ENCODE measurements at places on chromosomes 3 and 15.
A peak's percentile ranks its signal among the peaks of the same experiment; 100 is the strongest.

DNA sequence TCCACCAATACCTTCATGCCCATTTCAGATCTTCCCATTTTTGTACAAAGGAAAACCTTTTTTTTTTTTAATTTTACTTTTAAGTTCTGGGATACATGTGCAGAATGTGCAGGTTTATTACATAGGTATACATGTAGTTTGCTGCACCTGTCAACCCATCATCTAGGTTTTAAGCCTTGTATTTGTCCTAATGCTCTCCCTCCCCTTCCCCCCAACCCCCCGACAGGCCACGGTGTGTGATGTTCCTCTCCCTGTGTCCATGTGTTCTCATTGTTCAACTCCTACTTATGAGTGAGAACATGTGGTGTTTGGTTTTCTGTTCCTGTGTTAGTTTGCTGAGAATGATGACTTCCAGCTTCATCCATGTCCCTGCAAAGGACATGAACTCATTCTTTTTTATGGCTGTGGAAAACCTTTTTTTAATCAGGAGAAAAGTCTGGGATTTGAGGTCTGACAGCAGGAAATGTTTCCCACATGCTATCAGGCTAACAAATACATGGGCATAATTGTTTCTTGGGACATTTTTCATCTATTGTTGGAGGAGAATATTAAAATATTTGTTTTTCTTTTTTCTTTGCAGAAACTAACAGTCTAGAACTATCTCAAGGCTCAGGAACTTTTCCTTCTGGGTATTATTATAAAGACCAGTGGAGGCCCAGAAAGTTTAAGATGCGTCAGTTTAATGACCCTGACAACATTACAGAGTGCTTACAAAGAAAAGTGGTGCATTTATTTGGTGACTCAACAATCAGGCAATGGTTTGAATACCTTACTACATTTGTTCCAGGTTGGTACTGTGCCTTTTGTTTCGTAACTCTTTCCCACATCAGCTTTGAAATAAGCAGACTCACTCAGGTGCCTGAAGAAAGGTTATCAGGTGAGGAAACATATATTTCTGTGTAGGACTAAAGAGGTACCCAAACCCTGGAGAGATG, 32.8 kb upstream of the NFKBIZ start:
- no peak for DNase-seq

DNA sequence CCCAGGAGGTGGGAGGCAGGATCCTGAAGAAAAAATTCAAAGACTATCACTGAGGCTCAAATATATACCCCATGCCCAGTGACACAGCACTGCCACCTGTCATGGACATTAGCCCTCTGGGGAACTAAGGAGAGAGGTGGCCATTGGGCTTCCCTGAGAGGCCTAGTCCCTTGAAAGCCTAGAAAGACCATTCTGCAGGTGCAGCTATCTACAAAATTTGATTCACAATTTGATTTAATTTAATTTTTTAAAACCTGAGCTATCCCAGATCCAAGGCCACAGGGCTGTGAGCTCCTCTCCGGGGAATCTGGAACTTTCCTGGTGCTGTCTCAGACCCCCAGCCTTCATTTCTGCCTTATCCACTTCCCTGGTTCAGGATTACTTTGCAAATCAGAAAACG, 16.9 kb upstream of the KLHL24 start:
- DNase-seq = no peak

DNA sequence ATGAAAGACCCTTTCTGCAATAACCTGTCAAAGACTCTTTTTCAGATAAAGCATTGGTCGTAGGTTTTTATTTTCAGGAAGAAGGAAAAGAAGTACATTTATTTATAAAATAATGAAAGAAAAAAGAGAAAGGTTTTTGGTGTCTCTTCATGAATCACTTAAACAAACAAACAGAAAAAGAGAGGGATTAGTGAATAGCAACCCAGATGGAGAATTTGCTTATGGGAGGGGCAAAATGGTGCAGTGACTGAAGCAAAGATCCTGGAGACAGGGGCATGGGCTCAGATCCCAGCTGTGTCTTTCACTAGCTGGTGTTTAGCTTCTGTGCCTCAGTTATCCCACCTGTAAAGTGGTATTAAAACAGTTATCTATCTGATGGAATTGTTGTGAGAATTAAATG, 78.6 kb upstream of the PFN2 start:
- DNase-seq = no peak

DNA sequence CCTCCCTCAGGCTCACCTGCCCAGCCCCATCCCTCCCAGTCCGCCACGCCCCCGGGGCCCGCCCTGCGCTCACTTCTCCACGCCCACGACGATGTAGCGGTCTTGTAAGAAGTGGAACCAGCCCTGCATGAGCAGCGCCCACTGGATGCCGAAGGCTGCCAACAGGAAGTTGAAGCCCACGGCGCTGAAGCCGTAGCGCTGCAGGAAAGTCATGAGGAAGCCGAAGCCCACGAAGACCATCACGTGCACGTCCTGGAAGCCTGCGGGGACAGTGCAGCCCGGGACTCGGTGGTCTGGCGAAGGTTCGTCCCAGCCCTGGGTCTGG, 9.7 kb downstream of the RHCG start:
- peak; percentile 23 for DNase-seq

DNA sequence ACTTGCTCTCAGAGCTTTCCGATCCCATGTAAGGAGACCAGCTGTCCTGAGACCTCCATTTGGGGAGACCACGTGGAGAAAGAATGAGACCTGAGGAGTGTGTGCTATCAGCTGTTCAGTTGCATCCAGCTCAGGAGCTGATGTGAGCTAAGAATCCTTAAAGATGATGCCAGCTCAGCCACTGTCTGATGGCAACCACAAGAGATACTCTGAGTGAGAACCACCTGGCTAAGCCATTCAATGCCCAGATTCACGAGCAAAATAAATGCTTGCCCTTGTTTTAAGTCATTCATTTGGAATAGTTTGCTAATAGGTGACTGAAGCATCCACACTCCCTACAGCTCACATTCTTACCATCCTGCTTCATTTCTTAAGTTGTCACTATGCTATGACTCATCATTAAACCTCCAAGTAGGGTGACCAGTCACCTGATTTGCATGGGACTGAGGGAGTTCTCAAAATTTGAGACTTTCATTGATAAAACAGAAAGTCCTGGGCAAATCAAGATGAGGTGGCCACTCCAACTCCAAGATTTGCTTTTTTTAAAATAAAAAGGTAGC, 56.4 kb downstream of the SPTSSB start:
- DNase-seq = no peak

DNA sequence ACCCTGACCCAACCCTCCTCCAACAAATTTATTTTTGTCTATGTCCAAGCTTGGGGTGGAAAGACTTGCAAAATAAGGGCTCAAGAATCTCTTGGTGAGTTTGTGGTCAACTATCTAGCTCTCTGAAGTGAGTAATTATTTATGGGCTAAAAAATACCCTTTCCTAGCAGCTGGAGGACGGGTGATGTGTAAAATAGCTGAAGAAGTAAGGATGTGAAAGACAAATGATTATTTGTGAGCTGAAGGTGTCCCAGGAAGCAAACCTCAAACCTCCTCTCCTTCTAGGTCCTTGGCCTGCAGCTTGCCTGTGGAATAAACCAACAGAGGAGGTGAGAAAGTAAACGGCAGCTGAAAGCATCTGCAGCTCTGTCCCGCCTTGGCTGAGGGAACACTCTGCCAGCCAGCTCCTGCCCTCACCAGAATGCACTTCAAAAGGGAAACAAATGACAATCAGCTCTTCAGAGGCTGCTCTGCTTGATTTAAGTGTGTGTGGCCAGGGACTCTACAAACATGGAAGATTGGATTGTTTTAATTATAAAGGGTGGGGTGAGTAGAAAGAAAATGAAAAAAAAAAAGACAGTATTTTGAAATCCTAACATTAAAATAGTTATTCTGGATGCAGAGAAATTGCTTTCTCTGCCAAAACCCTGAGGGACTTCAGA, 60.3 kb downstream of the TM4SF4 start:
- no peak for DNase-seq

- DNase-seq = no peak
Observed at GRCh38 chr15:31338879-31339557, 12.4 kb downstream of the KLF13 start.

DNA sequence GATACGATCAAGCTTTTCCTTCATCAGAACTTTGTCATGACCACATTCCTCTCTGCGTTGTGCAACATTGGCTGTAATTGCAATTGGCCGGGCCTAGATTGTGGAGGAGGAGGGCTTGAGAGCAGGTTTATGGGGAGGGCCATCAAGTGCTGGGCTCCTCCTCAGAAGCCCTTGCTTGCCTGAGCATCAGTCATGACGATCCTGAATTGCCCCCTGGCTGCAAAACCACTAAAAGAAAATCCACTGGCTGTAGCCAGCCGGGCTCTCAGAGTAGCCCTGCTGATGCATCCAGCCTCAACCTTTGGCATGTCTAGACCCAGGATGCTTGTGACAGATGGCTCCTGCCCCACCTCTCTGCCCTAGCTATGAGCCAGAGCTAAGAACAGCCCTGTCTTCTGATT, 13.4 kb upstream of the TRH start:
- no peak for DNase-seq

DNA sequence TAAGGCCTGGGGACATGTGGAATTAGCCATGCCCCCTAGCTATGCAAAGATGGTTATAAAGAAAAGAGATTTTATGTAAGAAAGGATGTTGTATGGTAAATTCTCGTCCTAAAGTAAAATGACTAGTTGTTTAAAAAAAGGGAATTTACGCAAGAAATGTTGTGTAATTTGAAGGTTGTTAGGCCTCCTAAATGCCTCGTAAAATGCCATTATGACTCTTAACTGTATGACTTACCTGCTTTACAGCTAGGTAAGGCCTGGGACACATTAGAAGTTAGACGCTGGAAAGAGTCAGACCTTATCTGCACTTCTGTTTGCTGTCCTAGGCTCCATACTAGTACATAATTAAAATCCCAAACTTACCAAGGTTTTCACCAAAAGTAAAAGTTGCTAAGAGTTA, 17.5 kb upstream of the HHATL start:
- DNase-seq = no peak

- DNase-seq = no peak
Observed at GRCh38 chr3:72606005-72606800, 242.0 kb downstream of the SHQ1 start.

- DNase-seq = no peak
Observed at GRCh38 chr3:30702828-30703397, 96.5 kb downstream of the TGFBR2 start.

DNA sequence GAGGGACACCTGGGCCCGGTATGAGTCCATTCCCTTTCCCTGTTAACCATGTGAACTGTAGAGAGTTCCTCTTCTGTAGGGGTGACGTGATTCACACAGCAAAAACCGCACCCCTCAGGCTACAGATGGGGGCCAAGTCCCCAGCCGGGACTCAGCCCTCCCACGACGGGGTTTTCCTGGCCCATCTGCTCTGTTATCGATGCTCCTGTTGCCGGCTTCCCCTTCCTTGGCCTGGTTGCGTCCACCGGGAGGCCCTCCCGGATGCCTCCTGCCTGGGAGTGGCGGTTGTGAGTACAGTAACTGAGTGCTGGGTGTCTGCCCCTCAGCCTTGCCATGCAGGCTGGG, 817 bp upstream of the PLXNA1 start:
- peak; percentile 37 for DNase-seq

DNA sequence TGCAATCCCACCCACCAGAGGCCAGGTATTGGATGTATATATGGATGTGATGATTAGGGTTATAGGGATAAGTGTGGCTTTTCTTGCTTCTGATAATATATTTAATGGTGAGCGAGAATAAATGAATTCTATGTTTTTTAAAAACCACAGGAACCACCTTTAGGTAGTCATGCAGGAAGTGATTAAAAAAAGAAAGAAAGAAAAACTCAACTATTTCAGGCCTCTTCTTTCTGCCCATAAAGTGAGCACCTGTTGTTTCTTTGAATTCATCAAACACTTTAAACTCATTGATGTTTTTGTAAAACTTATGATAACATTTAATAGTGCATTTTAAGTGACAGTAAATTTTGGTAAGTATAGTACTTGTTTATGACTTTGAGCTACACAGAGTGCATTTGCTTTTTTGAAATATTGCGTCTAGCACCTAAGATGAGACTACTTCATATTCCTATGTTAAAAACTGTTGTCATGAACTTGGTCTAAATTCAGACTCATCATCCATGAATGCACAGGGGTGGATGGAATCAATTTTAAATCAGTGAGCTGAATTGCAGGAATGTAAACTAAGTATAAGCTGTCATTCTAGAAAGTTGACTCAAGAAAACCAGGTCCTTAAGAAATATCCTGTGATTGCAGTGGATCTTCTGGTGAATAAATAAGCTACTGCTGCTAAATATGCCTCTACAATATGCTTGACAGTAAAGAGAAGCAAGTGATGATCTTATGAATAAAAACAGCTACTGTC, 764.4 kb upstream of the NECTIN3 start:
- no peak for DNase-seq

GRCh38 chr15:66997212-66997611, 68.2 kb upstream of the SMAD3 start:
- DNase-seq = no peak

- no peak for DNase-seq
Observed at GRCh38 chr3:195172039-195172684, 98.8 kb downstream of the XXYLT1 start.

DNA sequence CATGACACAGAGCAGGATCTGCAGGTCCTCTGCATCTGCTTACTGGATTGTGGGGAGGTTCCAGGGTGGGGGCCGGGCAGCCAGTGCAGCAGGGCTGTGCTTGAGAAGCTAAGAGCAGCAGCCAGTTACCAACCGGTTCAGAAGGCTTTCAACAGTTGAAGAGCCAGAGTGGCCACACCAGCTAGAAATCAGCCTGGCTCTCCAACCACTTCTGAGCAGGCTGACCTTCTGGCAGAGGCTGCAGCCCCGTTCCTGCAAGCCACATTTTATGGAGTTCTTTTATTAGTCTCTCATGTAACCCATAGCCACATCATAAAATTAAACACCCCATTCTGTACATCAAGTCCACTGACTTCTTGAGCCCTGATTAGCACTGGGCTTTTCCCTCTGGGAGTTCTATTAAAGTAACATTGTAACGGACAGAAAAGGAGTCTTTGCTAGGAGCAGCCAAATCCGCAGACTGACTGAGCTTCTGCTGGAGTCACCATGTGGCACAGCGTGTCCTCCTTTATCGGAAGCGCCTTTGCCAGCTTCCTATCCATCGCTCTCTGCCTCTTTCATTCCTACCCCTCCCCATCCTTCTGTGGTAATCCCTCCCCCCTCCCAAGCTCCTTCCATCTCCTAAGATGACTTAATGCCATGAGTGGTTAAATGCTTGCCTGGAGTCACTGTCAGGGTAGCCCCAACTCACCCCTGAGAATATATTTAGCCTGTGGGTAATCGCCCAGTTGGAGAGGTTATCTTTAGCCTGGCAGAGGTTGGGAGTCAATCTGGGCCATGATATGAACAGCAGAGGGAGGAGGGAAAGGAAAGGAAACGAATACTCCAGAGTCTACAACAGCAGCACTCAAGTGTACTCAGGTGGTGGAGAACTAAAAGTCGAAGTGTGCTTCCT, 138.5 kb upstream of the HES1 start:
- DNase-seq = no peak

- DNase-seq = no peak
Observed at GRCh38 chr15:58616171-58616570, 133.3 kb downstream of the ADAM10 start.

GRCh38 chr15:92709110-92709790, 53.7 kb upstream of the FAM174B start:
- no peak for DNase-seq

DNA sequence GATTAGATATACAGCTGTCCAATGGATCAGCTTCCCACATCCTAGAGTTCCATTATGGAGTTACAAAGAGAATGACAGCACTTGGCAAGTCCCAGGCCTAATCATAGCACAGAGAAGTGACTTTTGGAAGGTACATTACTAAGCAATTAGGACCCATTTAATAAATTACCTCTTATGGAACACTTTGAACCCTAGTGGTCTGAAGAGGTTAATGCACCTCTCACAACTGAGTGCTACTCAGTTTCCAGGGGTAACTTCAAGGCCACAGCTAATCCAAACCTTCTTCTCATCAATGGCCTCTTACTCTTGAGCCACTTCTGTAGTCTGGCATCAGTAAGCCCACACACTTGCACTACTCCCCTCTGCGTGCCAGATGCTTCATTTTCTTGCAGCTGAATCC, 34.9 kb upstream of the MEIS2 start:
- DNase-seq = no peak

All from activated CD4-positive, alpha-beta T cell treated with anti-CD3 and anti-CD28 coated beads for 24 hours (primary cell).